Testis (tissue), 5 donors: ENCODE measurements at places on chromosomes 16 and 17. TPM values are rescaled to one million over a fixed set of nuclear protein-coding genes. Genes with fewer than 3 reads are reported as not detected.

The RASL10B gene
- total RNA-seq = 4.8 TPM

The HOXB7 gene
- total RNA-seq = 2.8 TPM

The KCNJ18 gene
- total RNA-seq = 0.55 TPM

The KRTAP2-3 gene
- total RNA-seq = not detected

The MYH8 gene
- 0.39 TPM for total RNA-seq

The FOXO3B gene
- 12.1 TPM for total RNA-seq

The RND2 gene
- total RNA-seq = 15.7 TPM

The MON1B gene
- total RNA-seq = 30.5 TPM

The MAF gene
- total RNA-seq = 112 TPM

GRCh38 chr17:28856028-28856574, 1.3 kb downstream of the ERAL1 start:
- DNase-seq = no peak

DNA sequence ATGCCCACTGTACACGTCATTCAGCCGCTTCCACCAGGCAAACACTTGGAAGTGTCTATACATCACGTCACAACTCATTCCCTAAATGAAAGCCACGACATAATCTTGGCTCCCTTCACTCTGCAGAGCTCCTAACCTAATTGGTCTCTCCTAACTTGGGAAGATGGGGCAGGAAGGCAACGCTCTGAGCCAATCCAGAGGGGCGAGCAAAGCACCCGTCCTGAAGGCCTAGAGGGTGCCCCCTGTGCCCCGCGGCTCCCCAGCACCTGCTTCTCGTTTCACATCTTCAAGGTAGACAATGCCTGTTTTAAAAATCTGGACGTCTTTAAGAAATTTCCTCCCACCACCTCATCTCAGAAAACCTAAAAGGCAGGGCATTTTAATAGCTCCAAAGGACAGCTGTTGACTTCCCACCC, 1.0 kb downstream of the CSNK2A2 start:
- DNase-seq = no peak

DNA sequence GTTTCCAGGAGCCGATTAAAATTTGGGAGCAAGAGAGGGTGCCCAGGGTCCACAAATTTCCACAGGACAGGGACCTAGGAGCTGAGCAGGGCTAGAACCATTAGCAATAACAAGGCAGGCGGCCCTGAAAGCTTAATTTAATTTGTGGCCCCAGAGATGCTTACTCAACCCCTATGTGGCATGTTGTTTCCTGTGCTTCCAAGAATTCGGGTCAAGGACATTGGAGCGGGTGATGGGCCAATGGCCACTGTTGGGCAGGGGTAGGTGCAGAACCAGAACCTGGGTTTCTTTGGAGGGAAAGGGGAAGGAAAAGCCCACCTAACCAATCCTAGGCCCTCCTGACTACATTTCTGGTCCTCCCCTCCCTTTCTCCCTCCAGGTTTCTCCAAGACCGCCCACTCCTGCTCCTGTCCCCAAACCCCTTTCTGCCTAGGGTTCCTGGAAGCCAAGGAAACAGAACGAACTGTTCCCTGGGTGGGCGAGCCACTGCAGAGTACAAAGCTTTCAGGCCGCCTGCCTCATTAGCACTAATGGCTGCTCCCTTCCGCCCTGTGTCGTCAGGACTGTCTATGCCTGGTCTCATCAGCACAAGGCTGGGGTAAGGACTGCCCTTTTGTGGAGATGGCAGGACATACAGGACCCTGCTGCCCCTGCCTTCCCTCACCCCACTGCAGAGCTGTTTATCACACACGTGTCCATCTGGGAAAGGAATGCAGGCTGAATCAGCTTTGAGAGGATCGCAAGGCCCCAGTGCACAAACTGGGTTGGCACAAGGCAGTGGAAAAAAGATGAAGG, 581 bp upstream of the AGRP start:
- DNase-seq = peak; percentile 80

- no peak for DNase-seq
Observed at GRCh38 chr17:49635121-49635520, 42.8 kb downstream of the SPOP start.
